CD4-positive, alpha-beta T cell (primary cell): ENCODE measurements at places on chromosomes 5 and 9.

DNA sequence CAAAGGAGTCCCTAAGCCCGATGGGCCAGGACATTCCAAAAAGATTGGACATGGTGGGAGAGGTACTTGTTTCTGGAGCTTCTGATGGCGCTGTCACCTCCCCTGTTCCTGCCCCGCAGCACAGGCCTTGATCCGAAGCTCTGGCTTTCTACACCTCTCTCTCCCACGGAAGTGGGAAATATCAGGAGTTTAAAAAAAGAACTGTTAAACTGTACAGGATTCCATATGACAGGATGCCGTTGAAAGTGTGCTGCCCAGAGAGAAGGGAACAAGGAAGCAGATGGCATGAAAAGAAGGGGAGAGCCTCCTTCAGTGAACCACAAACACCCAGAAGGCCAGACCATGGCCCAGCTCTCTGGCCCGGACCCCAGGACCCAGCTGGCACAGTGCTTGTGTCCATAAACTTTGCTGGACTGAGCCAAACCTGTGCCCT, 26.8 kb upstream of the SLC2A8 start:
- DNase-seq = no peak

GRCh38 chr5:93454896-93455295, 126.1 kb downstream of the NR2F1-AS1 start:
- no peak for DNase-seq

DNA sequence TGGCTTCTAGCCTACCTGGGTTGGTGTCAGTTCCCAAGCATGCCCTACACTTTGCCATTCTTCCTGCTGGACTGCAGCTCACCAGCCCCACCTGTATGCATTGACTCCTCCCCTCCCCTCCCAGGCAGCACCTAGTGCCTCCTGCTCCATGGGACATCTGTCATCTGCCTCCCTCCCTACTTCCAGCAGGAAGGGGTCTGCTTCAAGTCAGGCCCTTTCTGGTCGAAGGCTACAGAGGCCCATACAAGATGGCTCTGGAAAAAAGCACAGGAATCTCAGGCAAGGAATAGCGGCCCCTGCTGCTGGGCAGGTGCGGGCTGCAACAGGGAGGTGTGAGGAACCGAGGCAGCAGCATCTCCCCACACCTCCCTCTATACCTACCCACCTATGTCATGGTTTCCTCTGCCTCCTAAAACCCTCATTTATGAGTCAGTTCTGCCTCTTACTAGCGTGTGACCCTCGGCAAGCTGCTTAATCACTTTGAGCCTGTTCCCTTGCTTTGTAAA, 19.7 kb downstream of the WWC1 start:
- no peak for DNase-seq

GRCh38 chr5:155886311-155887031, 440.5 kb upstream of the SGCD start:
- no peak for DNase-seq

DNA sequence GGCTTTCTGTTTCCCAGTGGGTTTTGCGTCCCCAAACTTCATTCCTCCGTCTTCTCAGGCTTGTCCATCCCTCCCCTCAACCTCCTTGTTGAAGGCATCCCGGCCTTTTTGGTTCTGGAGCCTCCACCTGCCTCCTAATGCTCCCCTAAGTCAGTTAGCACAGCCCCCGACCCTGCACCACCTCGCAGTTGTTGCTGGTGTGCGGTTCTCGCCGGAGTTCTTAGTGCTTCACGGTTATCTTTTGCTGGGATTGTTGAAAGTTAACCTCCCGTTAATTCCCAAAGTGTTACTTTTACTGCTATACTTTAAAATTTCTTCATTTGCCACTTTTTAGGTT, 447 bp downstream of the UBLCP1 start:
- DNase-seq = no peak

- DNase-seq = no peak
Observed at GRCh38 chr9:106697750-106698502, 165.0 kb upstream of the ZNF462 start.

- DNase-seq = no peak
Observed at GRCh38 chr9:112366591-112366990, 13.3 kb upstream of the HSDL2 start.

GRCh38 chr5:141747152-141748141, 65.4 kb upstream of the ARAP3 start:
- DNase-seq = no peak

GRCh38 chr5:32173267-32174010, 680 bp downstream of the GOLPH3 start:
- peak; percentile 70 for DNase-seq

DNA sequence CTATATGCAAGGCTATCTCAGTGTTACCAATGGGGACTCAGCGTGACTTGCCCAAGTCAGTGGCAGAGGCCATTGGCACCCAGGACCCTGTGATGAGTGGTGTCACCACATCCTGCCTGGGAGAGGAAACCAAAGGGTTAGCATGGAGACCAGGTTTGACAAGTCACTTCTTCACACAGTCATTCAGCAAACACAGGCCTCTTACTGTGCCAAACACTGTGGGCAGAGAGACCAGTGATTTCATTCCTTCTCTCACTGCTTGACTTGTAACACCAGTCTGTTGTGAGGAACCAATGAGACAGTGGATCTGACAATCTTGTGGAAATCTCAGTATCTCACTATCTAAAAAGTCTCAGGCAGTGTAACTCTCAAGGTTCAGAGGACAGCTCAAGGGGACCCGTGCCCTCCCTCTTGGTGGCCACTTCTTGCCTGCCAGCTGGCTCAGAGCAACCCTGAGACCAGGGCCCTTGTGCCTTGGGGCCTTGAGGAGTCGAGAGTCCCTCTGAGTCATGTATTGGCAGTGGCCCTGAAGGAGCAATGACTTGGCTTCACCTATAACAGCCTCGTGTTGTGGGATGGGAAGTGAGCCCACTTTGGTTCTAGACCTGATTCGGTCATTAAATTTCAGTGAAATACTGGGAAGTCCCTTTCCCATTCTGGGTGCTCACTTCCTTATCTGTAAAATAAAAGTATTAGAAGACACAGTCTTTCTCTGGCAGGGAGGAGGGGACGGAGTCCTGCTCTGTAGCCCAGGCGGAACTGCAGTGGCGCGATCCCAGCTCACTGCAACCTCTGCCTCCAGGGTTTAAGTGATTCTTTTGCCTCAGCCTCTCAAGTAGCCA, 1.6 kb downstream of the FABP6 start:
- peak; percentile 1 for DNase-seq

GRCh38 chr5:178212241-178213002, 8.1 kb downstream of the HNRNPAB start:
- no peak for DNase-seq

DNA sequence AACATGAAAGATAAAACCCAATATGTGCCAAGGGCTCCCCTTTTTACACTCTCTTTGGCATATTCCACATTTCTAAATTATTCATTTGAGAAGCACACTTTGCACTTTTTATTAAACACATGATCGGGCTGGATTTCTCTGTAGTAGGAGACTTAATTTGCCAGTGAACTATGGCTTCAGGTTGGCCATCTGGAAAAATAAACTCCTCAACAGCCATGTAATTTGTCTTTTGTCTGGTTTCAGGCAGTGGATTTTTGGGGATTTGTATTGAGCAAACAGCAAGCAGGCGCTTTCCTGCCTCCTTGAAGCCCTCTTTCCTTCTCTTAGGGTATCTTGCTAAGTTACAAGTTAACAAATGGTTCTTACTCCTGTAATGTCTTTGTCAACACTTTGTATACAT, 73.0 kb upstream of the DMRTA1 start:
- DNase-seq = no peak

DNA sequence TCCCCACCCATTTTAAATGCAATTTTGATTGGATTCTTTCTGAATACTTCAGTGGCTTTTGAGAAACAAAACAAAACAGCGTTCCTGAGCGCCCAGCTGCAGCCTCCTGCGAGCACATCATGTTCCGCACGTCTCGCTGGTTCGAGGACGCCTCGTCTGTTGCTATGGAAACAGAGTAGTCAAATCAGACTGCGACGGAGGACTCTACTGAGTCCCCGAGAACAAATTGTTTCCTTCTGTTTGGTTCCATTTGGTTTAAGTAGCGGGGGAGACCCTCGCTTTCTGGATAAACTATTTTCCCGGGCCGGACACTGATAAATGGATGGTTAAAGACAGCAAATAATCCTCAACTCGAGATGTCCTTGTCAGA, 69.0 kb downstream of the SLC28A3 start:
- DNase-seq = peak; percentile 62

- DNase-seq = no peak
Observed at GRCh38 chr9:112894041-112894440, 3.4 kb upstream of the SLC46A2 start.
